ENCODE measurements at places on chromosomes 2 and 18.

DNA sequence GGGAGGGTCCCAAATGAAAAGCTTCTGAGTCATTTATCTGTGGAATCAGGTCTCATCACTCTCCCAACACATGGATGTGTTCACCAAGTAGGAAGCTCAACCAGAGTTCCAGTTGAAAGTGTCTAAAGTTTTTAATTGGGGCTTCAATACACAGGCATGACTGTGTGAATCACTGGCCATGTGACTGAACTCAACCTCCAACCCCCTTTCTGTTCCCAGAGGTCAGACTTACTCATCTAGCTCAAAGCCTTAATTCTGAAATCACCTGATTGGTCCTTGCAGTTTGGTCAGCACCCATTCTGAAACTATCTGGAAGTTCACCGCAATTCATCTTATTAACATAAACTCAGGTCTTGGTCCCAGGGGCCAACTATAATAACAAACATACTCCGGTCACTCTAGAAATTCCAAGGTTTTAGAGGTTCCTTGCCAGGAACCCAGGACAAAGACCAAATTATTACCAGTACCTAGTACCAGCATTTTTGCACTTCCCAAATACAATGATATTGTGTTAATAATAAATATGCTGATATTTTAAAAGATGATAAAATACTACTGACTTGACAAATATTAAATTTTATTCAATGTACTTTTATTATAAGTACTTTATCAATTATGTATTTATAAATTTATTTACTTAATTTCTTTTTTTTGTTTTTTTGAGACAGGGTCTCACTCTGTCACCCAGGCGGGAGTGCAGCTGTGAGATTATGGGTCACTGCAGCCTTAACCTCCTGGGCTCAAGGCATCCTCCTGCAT lies 10.7 kb upstream of the RBM45 start:
- no peak for DNase-seq

DNA sequence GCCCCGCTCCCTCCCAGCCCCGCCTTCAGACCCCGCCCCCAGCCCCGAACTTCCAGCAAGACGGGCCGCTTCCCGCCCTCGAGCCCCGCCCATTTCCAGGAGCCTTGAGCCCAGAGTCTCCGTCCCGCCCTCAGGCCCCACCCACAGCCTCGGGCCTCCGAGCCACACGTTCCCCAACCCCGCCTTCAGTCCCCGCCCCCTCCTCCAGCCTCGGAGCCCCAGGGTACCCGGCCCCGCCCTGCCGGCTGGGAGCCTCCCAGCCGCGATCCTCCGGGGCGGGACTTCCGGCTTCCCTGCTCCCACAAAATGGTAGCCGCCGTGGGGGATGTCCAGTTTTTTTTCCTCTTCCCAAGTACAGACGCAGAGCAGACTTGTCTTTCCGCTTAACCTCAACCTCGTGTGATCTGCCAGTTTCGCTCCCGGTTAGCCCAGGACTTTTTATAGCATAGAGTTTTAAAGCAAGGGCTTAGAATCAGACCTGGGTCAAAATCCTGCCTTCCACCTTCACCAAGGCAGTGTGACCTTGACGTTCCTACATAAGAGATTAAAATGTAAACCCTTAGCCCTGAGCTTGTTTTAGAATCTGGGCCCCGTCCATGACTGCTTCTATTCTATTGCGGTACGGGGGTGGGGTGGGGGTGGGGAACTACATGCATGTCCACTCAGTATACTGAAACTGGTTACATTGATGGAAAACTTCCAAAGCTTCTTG lies 435 bp upstream of the GPR155 start:
- peak; percentile 99 for DNase-seq

GRCh38 chr2:15715596-15715995 lies 123.9 kb downstream of the DDX1 start:
- no peak for DNase-seq

GRCh38 chr18:26536664-26537063 lies 11.7 kb downstream of the KCTD1 start:
- DNase-seq, result no peak

GRCh38 chr18:58645398-58645797 lies 16.5 kb upstream of the ALPK2 start:
- DNase-seq, result no peak
